Jurkat, Clone E6-1 (cell line): ENCODE measurements at places on chromosomes 5 and 9.

DNA sequence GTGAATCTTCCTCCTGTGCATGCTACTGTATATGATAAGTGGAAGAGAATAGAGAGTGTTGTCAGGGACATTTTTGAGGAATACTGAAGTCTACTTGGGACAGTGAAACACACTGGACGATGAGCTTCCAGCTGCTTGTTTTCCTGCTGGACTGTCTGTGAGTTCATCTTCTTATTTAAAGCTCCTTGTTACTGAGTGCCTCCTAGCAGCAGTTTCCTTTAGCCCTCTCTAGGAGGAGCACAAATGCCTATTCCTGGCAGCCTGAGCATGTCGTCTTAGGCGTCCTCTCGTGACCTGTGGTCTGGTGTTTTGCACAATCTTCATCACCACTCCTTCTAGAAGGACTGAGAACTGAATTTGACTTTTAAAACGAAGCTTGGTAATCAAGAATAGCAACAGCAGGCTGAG lies 43.8 kb downstream of the ANKRD33B start:
- DNase-seq, result no peak

DNA sequence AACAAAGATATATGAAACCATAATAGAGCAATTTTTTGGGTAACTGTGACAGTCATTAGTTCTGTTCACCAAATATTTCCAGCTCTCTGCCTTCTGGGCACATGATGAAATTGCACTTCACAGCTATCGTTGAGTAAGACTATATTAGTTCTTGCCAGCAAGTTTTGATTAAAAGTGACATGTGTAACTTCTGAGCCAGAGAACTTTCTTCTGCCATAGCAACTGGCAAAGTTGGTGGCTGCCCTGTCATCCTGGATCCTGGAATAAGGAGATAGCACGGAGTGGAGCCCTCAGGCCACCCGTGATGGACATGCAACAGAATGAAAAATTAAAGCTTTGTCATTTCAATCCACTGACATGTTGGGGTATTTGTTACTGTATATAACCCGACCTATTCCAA lies 194.4 kb upstream of the VCAN start:
- DNase-seq, result no peak

DNA sequence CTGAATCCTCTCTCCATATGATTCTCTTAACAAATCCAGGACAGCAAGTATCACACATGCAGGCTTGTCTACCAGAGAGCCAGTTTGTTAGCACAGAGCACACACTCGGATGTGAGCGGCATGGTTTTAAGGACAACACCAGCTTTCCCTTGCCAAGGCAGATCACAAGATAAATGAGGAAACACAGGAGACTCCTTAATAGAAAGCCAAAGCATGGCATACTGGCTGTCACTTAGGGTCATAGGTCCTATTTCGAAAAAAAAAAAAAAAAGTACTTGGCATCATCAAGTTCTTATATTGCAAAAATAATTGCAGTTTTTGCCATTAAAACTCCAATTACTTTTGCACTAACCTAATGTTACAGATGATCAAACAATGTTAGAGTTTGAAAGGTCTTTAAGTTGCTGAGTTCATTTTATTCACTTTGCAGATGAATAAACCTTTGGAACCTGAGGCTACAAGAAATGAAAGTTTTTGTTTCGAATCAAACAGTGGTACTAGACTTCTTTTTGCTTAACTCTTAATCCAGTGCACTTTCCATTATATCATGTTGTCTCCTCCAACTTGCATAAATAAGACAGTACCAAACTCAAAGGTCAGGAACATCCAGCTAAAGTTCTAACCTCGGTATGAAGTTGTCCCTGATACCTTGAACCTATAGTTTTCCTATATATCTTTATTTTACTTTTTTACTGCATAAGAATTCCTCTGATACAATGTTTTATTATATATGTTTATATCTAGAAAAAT lies 138.5 kb downstream of the MPDZ start:
- no peak for DNase-seq

GRCh38 chr5:102713278-102713677 lies 41.8 kb upstream of the PAM start:
- no peak for DNase-seq

- DNase-seq, result no peak
These were observed 165.7 kb downstream of the KCTD16 start for GRCh38 chr5:144336191-144336961.

- DNase-seq, result peak; percentile 61
These were observed 100.4 kb downstream of the GAPVD1 start for GRCh38 chr9:125361837-125362531.

- DNase-seq, result no peak
These were observed 5.4 kb upstream of the NDFIP1 start for GRCh38 chr5:142102980-142103740.

- DNase-seq, result no peak
These were observed 178.2 kb upstream of the S1PR3 start for GRCh38 chr9:88812938-88813637.

DNA sequence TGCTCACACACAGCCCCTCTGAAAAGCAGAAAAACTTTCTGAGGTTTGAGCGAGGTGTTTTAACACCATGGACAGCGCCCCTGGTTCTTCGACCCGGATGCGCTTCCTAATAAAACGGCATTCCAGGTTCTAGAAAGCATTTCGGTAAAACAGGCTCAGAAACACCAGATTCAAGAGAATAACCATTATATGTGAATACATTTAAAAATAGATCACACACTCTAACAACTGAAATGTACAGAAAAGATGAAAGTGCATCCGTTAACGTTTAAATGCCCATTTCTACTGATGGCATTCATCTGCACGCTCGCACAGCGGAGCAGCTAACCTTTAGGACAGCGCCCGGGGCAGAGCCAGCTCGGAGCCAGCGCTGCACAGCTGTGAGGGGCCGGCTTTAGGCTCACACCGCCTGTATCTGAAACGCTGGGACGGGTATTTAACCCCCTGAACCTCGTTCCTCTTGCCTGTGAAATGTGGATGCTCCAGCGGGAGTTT lies 26.3 kb upstream of the TENT4A start:
- no peak for DNase-seq

DNA sequence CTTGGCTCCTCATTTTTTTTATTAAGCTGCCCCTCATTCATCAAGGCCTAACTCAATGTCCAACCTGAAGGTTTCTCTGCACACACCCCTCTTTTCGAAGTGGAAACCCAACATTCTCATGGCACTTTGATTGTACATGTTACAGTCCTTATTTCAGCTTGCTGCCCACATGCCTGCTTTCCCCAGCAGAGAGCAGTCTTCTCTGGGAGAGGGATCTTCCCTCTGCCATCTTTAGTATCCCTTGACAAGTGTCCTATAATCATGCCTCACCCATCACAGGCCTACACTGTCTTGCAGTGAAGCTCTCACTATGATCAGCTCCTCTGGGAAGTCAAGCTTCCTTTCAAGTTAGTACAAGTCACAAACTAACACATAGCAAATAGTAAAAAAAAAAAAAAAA lies 175.1 kb downstream of the ACER2 start:
- DNase-seq, result no peak

GRCh38 chr5:52811067-52811749 lies 23.5 kb downstream of the ITGA1 start:
- no peak for DNase-seq

- no peak for DNase-seq
These were observed 94.9 kb downstream of the PCDH1 start for GRCh38 chr5:141783005-141783946.

DNA sequence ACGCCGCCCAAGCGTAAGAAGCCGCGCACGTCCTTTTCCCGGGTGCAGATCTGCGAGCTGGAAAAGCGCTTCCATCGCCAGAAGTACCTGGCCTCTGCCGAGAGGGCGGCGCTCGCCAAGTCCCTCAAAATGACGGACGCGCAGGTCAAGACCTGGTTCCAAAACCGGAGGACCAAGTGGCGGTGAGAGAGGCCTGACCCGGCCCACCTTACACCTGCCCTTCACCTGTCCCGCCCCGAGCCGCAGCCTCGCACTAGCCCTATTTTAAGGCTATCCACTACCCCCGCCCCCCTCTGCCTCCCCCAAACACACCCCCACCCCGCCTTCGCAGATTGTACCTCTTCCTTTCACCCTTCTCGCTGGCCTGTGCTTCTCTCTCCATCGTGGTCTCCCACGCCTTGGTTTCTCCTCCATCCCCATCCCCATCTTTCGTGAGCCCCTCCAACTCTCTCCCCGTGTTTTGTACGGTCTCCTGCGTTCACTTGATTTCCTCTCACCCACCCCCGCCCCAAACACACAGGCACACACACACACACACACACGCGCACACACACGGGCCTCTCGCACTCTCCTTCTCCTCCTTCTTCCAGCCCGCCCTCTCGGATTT lies 1.3 kb downstream of the TLX3 start:
- DNase-seq, result no peak

GRCh38 chr9:112764837-112765236 lies 14.3 kb downstream of the SNX30 start:
- no peak for DNase-seq

DNA sequence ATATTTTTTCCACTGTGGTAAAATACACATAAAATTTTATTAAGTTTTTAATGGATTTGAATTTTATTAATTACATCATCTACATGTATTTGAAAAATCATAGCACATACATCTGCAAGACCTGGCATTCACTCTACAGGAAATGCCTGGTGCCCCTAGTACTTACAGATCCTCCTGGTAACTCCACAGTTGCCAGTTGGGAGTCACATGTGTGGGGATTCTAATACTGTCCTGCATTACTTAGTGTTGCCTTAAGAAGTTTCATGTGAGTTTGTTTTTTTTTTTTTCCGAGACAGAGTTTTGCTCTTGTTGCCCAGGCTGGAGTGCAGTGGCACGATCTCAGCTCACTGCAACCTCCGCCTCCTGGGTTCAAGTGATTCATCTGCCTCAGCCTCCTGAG lies 18.1 kb downstream of the KDM3B start:
- no peak for DNase-seq

DNA sequence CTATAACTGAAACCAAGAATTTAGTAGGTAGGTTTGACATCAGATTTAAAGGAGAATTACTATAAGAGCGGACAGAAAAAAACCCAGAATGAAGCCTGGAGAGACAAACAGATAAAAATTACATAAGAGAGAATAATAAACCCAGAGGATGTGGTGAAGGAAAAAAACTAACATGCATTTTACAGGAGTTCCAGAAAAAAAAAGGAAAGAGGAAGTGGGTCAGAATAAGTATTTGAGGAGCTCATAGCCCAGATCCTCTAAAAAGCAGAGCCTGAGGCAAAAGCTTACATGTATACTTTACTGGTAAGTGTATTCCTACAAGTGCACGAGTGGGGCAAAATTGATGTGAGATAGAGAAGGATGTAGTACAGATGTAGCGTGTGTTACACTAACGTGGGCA lies 43.1 kb upstream of the NAA35 start:
- DNase-seq, result peak; percentile 16

DNA sequence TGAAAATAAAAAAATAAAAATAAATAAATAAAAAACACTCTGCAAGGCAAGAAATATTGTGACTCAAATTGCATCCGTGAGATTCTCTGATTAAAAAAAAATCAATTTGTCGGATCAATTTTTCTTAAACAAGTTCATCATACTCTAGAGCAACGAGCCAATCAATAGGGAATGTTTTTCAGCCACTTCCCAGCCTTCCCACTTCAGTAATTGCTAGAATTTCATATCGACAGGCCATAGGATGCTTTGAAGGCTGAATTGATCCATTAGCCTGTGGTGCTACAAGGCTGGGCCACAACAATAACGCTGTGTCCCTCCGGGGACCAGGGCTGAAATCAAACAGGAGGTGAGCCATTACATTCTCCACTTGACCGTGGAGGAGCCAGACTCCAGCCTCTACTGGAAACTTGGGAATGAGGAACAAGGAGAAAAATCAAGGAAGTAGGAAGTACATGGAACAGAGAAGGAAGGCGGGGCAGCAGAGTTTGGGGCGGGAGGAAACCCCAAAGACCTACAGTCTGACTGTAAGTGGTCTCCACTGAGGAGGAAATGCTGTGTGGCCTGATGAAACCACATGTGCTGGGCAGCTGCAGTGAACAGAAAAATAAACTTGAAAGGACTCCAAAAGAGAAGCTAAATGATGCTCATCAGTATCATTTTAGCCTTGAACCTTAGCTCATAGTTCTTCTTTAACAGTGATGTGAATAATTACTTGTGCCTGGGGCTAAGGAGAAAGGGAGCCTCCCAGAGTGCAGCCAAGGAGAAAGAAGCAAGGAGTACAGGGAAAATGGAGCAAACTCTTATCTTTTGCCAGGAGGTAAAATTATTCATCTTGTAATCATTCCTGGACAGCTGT lies 308.6 kb downstream of the TLE1 start:
- DNase-seq, result no peak

- DNase-seq, result no peak
These were observed 46.8 kb downstream of the ELAVL2 start for GRCh38 chr9:23779220-23779619.

- no peak for DNase-seq
These were observed 26.9 kb downstream of the NUTM2F start for GRCh38 chr9:94301583-94301982.

- DNase-seq, result no peak
These were observed 2.7 kb upstream of the CARD19 start for GRCh38 chr9:93093127-93093876.

DNA sequence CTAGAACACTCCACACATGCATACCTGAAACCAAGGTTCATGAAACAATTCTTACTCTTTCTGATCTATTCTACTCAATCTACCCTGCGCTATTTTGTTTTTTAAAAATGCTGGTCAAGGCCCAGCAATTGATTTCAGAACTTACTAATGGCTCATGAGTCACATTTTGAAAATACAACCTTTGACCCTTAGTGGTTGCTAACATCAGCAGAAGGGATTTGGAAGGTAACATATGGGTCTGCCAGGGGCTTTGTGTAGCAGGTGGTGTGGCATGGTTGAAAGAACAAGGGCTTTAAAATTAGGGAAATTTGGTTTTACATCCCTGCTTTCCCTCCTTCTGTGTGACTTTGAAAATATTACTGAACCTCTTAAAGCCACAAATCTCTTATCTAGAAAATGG lies 101.4 kb downstream of the ATG10 start:
- no peak for DNase-seq

- no peak for DNase-seq
These were observed 100.7 kb downstream of the CACNA1B start for GRCh38 chr9:137978262-137978714.

DNA sequence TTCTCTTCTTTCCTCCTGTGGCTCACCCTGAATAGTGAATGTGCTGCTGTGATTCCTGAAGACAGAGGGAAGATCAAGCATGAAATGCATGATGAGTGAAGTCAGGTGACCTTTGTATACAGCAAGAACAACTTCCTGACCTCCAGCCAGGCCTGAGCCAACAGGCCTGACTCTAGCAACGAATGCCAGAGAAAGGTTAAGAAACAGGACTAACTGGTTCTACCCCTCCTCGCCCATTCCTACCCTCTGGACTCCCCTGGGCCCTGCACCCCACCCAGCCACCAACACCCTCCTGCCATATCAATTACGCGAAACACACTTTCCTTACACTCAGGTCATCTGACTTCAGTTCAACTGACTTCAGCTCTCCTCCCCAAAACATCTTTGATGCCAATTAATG lies 4.9 kb downstream of the SUSD1 start:
- DNase-seq, result no peak

- DNase-seq, result no peak
These were observed 21.3 kb downstream of the NTNG2 start for GRCh38 chr9:132183134-132183533.

GRCh38 chr5:158938200-158938599 lies 161.5 kb downstream of the EBF1 start:
- DNase-seq, result no peak
